Right renal pelvis (tissue), 4 donors: ENCODE measurements at places on chromosomes 16 and 17.
A peak's percentile ranks its signal among the peaks of the same experiment; 100 is the strongest.

GRCh38 chr16:29146266-29146665 is 161.4 kb downstream of the LAT start:
- DNase-seq: no peak

DNA sequence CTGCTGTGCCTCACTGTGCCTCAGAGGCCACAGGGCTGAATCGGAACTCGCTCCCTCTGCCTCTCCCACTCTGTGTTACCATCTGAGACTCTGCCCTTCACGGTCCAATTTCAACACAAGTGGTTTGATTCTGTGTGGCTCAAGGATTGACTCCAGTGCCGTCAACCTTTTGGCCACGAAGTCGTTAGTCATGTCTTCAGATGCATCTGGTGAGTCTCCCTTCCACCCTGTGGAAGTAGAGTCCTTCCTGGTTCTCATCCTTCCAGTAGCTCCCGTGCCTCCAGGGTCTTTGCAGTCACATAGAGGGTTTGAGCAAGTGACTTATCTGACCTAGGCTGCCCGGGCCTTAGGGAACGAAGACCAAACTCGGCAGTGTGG is 51.2 kb downstream of the PGS1 start:
- DNase-seq: no peak

DNA sequence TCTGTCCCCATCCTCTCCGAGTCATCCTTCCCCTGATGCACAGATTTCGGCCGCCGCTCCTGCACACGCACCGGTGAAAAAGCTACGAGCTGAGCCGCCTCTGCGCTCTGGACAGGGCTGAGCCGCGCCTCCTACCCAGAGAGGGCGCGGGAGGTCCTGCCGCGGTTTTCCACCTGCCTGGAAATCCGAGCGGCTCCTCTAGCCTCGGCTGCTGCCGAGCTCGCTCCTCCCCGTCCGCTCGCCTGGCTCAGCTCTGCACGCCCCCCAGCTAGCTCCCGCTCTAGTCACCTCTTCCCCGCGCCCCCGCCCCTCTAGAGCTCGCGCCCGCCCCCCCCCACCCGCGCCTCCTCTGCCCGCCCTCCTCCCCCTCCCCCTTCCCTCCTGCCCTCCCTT is 198 bp upstream of the SHISA9 start:
- DNase-seq: no peak

GRCh38 chr17:35728551-35728950 is 2.9 kb upstream of the RASL10B start:
- no peak for DNase-seq

- DNase-seq: no peak
Measured at GRCh38 chr16:4415538-4416199, 727 bp downstream of the CORO7 start.

GRCh38 chr16:79897104-79897452 is 296.5 kb upstream of the MAF start:
- DNase-seq: no peak

GRCh38 chr16:78903843-78904242 is 696.7 kb downstream of the MAF start:
- DNase-seq: no peak

DNA sequence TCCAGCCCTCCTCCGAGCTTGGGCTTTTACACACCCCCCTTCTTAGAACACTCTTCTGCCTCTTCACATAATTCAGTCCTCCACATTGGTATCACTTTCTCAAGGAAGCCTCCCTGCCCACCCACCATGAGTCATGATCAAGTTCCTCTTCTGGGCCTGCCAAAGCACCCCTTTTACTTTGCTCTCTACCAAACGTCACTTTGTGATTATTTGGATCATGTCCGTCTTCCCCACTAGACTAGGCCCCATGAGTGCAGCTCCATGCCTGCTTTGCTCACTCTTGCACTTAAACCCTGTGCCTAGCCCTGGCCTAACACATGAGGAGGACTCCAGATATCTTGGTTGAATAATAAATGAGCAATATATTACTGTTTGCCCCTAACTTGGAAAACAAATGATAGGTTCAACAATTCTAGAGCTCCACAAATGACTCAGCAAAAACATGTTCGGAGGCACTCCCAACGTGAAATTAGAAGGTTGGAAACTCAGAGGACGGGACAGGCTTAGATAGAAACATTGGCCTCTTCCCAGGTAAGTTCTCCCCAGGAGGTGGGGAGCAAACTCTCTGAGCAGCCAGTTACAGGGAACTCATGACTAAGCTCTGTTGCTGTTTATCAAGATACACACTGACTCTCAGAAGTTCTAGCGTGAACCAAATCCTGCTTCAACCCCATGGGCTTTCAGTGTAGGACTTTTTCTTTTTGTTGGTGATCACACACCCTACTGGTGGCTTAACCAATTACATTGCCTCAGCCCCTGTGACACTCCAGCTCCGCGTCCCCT is 28.3 kb downstream of the G6PC1 start:
- no peak for DNase-seq

- no peak for DNase-seq
Measured at GRCh38 chr17:75917141-75917916, 12.6 kb upstream of the MRPL38 start.

- no peak for DNase-seq
Measured at GRCh38 chr16:69012906-69013305, 92.5 kb upstream of the HAS3 start.

DNA sequence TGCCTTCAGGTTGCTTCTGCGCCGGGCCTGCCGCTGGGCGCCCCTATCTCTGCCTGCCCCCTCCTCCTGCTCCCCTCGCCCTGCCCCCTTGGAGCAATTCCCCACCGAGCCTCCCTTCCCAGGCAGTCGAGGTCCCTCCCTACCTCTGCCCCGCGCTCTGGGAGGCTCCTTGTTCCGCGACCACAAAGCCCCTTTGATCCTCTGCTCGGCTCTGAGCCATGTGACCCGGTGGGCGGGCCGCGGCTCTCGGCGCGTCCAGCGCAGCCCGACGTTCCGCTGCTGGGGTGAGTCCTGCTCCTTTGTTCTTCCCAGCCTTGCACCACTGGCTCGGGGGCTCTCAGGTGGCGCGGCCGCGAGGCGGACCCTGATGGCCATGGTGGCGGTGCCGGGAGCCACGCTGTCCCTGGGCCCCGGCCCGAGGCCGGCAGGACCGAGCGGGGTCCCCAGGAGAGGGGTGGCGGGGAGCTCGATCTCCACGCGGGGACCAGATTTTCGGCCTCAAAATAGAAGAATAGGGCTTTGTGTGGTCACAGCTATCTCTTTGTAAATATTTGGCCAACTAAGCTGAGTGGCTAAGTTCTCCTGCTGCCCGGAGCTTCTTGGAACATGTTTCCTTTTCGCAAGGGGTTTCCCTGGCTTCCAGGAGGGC is 310.6 kb downstream of the SEC14L1 start:
- DNase-seq: no peak

DNA sequence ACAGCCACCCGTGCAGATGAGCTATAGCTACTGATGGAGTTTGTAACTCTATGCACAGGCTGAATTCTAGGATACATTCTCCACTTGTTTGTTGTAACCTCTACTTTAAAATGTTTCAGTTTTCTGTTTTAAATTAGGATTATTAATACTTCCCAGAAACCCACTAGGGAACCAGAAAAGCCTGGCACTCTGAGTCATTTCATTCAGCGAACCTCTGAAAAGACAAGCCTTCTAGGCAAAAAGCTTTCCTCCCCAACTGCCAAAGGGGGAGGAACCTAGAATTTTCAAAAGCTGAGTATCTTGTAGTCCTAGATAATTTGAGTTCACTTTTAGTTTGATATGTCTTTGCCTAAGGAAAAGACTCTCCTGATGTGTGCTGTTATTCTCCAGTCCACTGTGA is 43.2 kb downstream of the GOSR1 start:
- DNase-seq: no peak

- DNase-seq: no peak
Measured at GRCh38 chr17:31660684-31661083, 198.4 kb downstream of the COPRS start.

- no peak for DNase-seq
Measured at GRCh38 chr17:29616300-29617048, 6.2 kb downstream of the CORO6 start.

DNA sequence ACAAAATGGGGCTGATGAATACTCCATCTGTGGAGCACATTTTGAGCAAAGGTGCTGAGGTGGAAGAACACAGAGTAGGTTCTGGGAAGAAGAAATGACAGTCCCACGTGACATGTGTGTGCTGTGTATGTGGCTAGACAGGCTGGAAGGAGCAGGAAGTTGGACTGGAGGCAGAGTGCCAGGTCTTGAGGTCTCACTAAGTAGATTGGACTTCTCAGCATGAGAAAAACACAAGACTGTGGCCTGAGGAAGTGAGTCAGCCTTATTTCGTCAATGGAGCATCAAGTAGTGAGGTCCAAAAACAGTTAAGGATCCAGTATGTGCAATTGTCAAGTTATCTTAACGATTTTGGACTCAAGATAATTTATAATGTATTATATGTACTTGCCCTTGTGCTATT is 736.5 kb downstream of the KCNJ2 start:
- peak; percentile 16 for DNase-seq

DNA sequence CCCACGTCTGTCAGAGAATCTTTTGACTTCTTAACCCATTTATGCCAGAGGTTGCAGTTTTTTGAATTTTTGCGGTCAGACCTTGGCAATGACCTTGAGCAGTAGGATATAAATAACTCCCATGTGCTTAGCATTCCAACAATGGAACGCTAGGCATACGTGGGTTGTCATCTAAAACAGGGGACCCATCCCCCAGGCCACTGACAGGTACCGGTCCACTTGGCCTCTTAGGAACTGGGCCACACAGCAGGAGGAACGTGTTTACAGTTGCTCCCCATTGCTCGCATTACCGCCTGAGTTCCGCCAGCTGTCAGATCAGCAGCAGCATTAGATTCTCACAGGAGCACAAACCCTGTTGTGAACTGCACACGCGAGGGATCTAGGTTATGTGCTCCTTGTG is 76.8 kb upstream of the LGALS9 start:
- no peak for DNase-seq

DNA sequence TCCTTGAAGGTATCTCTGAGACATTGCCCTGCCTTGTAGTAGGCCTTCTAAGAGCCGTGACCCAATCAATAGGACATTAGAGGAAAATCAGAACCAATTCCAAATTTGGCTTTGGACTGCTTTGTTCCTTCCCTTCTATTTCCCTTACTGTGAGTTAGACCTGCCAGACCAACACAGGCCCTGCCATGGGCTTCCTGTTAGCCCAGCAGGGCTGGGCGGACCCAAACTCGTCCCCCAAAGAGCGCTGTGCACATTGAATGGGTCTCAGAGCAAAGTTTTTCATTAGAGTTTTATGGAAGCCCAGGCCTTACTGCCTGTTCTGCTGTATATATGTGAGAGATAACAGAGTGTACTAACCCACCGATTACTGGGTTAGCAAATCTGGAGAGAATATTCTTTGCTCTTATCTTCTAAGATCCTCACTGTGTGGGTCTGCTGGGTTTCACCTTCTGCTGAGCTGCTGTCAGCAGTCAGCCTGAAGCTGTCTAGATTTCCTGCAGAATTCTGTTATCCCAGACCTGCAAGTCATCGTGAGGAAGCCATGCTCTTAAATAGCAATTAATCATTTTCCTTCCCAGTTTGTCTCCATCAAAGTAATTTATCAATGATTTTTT is 5.7 kb downstream of the ARHGAP44 start:
- DNase-seq: no peak

DNA sequence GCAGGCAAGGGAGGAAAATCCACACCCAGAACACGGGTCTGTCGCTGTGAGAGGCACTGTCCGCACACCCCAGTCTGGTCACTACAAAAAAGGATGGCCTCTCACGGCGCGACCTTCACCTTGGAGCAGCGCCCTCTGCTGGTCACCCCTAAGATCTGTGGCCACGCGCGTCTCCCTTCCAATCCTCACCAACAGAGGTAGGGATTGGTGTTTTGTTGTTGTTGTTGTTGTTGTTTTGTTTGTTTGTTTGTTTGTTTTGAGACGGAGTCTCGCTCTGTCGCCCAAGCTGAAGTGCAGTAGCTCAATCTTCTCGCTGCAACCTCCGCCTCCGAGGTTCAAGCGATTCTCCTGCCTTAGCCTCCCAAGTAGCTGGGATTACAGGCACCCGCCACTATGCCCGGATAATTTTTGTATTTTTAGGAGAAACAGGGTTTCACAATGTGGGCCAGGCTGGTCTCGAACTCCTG is 15.0 kb upstream of the C17orf58 start:
- no peak for DNase-seq

DNA sequence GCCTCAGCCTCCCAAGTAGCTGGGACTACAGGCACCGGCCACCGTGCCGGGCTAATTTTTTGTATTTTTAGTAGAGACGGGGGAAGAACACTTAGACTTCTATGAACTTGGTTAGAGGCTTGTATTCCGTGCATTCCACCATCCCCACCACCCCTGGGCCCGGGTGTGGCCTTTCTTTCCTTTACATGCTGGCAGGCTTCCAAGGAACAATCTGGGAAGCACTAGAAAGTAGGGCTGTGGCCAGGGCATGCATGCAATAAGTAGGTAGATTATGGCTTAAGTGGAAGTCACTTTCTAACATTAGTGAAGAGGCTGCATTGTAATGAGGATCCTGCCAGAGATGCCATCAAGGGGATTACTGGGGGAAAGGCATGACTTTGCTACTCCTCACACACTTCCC is 171.6 kb downstream of the SHISA6 start:
- no peak for DNase-seq

GRCh38 chr17:82843904-82844680 is 4.3 kb upstream of the ZNF750 start:
- no peak for DNase-seq

- DNase-seq: no peak
Measured at GRCh38 chr17:57852092-57852954, 2.5 kb upstream of the MRPS23 start.

GRCh38 chr17:73336408-73337329 is 24.9 kb upstream of the CDC42EP4 start:
- DNase-seq: no peak

DNA sequence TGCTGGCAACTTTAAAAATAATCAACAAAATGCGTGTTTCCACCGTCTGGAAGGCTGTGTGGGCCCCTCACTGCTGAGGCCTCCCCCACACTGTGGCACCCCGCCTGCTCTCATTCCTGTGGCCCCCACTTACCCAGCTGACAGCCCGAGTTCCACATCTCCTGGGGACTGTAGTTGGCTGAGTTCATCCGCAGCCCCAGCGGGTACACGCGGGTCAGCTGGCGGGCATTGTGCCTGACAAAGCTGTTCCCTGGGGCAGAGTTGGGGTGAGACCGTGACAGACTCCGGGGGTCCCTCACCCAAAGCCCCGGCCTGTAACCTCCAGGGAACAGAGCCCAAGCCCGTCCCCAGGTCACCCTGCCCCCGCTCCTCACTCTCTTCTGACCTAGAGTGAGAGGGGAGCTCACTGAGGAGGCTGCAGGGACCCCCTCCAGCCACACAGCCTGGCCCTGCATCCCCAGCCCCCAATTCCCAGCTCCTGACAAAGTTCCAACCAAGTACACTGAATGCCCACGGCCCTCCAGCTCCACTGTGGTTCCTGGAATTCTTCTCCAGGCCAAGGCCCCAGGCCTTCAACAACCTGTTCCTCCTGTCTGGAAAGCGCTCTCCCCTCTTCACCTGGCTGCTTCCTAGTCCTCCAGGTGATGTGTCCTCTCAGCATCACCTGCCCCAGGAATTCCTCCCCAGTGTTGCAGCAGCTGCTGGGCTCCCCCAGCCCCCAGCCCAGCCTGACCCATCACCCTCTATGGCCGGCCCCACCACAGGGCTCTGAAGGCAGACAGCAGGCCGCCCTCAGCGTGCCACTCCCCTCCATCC is 18.0 kb downstream of the PLCD3 start:
- no peak for DNase-seq
